Hindlimb muscle (tissue), 1 donor: ENCODE measurements at places on chromosomes 6 and 20. TPM values are rescaled to one million over a fixed set of nuclear protein-coding genes. Genes with fewer than 3 reads are reported as not detected.

MRAP2 gene
- 21.4 TPM for polyA plus RNA-seq

GABRR2 gene
- polyA plus RNA-seq, result 2.0 TPM

DUSP15 gene
- 3.0 TPM for polyA plus RNA-seq

EGFL8 gene
- 29.5 TPM for polyA plus RNA-seq

WFDC6 gene
- not detected for polyA plus RNA-seq

HLA-DRB5 gene
- 9.5 TPM for polyA plus RNA-seq

GLP1R gene
- polyA plus RNA-seq, result not detected

CITED2 gene
- 93.0 TPM for polyA plus RNA-seq

HRH3 gene
- polyA plus RNA-seq, result 2.2 TPM

TFAP2A gene
- polyA plus RNA-seq, result 0.84 TPM

GNAS-AS1 gene
- polyA plus RNA-seq, result 2.5 TPM

OTOR gene
- polyA plus RNA-seq, result not detected

PPP2R5D gene
- polyA plus RNA-seq, result 47.7 TPM

SLC17A3 gene
- not detected for polyA plus RNA-seq

FAXC gene
- 0.96 TPM for polyA plus RNA-seq

KCNQ5 gene
- polyA plus RNA-seq, result 0.76 TPM

BLCAP gene
- 615 TPM for polyA plus RNA-seq

GSTA2 gene
- not detected for polyA plus RNA-seq

PBOV1 gene
- not detected for polyA plus RNA-seq

GSTA1 gene
- not detected for polyA plus RNA-seq

BTNL2 gene
- polyA plus RNA-seq, result 0.28 TPM

NEDD9 gene
- 9.6 TPM for polyA plus RNA-seq

GPX5 gene
- not detected for polyA plus RNA-seq

ULBP2 gene
- not detected for polyA plus RNA-seq

PTCHD4 gene
- 0.77 TPM for polyA plus RNA-seq

XKR7 gene
- polyA plus RNA-seq, result 0.05 TPM

PPP1R11 gene
- polyA plus RNA-seq, result 31.0 TPM

PACSIN1 gene
- polyA plus RNA-seq, result 1.1 TPM

MCCD1 gene
- polyA plus RNA-seq, result not detected

HAO1 gene
- polyA plus RNA-seq, result not detected

ENPP4 gene
- 35.0 TPM for polyA plus RNA-seq

UNC5CL gene
- 4.1 TPM for polyA plus RNA-seq

COX4I2 gene
- polyA plus RNA-seq, result 9.2 TPM

PHACTR3 gene
- 5.0 TPM for polyA plus RNA-seq
